Urinary bladder (tissue), 4 donors: ENCODE measurements at places on chromosomes 6 and 20. TPM values are rescaled to one million over a fixed set of nuclear protein-coding genes. Genes with fewer than 3 reads are reported as not detected.

DNA sequence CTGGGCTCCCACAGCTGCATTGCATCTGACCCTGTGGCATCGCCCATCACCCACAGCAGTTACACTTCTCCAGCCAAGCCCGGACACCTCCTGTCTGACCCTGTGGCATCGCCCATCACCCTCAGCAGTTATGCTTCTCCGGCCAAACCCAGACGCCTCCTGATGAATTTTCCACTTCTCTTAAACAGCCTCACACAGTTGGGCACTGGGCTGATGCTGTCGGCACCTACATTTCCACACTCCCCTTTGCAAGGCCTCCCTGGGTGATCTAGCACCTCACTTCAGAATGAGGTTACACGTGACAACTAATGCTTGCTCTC, 175.2 kb upstream of the ARID1B start:
- DNase-seq, result no peak

GRCh38 chr6:154125421-154125820, 86.4 kb downstream of the OPRM1 start:
- no peak for DNase-seq

GRCh38 chr6:156258981-156259380, 518.2 kb upstream of the ARID1B start:
- no peak for DNase-seq

GRCh38 chr6:30743099-30744053, 889 bp upstream of the FLOT1 start:
- no peak for DNase-seq

GRCh38 chr20:32964575-32964974, 39.7 kb downstream of the SUN5 start:
- DNase-seq, result no peak

- DNase-seq, result no peak
These were observed 449.7 kb downstream of the CDH26 start for GRCh38 chr20:60407938-60408337.

DNA sequence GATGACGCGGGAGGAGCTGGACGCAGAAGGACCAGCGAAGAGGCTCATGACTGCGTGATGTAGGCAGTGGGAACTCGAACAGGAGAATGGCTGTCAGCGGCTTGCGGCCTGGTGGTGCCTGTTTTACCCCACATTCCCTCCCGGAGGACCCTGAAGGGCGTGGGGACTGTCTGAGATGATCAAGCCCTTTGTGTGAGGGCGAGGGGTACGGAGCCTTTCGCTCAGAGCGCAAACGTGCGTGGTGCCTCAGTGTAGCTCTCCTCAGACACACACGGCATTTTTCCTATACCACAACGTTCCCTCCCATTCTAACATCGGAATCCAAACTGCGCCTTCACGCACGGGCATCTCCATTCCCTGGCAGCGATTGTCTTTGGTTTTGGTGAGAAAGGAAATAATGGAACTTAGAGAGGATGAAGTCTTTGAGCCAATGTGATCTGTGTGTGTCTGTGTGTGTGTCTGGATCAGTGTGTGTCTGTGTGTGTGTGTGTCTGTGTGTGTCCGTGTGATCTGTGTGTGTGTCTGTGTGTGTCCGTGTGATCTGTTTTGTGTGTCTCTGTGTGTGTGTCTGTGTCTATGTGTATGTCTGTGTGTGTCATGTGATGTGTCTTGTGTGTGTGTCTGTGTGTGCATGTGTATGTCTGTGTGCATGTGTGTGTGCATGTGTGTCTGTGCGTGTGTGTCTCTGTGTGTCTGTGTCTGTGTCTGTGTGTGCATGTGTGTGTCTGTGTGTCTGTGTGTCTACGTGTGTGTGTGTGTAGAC, 5.3 kb downstream of the PTK6 start:
- DNase-seq, result no peak

FAM83C gene
- polyA plus RNA-seq, result 0.18 TPM

TMC2 gene
- 0.34 TPM for polyA plus RNA-seq

CALHM5 gene
- polyA plus RNA-seq, result 1.7 TPM

AVP gene
- polyA plus RNA-seq, result not detected
